ENCODE measurements at places on chromosomes 16 and 17.

- no peak overlapping the region for H3K4me3 ChIP-seq
- H3K27me3 ChIP-seq: no peaks in the 10 kb centered on the region
- DNase-seq: no peak
- H3K27ac ChIP-seq: no peak overlapping the region
- H3K4me1 ChIP-seq: no peaks in the 10 kb centered on the region
These were observed 21.6 kb upstream of the BRD7 start for GRCh38 chr16:50390371-50390771.

DNA sequence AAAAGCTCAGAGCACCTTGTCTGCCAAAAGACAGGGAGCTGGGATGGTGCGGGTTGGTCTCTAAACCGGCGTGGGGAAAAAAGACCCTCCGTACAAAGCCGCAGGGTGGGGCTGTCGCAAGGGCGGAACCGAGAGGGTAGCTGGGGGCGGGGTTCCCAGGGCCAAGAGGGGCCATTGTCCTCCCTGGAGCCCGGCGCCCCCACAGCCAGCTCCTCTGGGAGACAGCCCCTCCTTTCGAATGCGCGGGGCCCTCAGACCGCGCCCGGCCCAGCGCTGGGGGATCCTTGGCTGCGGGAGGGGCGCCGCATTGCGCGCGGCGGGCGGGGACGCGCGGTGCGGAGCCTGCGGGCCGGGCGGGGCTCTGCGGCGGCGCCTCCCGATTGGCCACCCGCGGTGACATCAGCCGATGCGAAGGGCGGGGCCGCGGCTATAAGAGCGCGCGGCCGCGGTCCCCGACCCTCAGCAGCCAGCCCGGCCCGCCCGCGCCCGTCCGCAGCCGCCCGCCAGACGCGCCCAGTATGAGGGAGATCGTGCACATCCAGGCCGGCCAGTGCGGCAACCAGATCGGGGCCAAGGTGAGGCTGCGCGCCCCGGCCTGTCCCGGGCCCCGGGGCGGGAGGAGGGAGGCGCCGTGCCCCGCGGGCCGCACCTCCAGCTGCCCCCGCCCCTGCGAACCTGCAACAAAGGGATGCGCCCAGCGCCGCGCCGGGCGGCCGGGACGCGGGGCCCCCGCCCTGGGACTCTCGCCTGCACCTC, at the start of gene TUBB3:
Gene TUBB3 (plus strand): TSS at position 459 of the 756 bp plus-strand sequence. CDS start 60 bp downstream, at position 519.
- H3K27me3 ChIP-seq: no peaks in the 10 kb centered on the region
- peak within 1 kb of the TSS; percentile 47 for H3K4me3 ChIP-seq
- H3K4me1 ChIP-seq: peaks cover 31% of the 10 kb centered on the region
- H3K36me3 ChIP-seq: no peaks in the 10 kb centered on the region
- DNase-seq: peak; percentile 77
- peak within 1 kb of the TSS; percentile 53 for H3K27ac ChIP-seq

DNA sequence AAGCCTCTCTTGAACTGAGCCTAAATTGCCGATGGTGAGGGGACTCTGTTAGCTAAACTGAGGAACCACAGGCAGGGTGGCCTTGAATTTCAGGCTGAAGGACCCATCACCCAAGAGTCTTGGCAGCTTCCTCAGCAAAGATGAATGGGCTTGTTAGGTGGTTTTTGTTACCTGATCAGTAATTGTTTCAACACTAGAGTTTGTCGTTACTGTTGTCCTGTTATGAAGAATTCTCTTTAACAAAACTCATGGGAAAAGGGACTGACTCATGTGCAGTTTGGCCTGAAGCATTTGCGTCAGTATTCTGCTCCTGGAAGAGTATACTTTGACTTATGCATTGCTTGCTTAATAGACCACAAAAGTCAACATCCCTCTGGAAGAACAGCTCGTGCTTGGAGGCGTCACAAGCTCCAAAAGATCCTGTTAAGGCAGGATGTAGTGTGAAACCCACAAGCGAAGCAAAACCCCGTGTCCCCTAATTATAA, 206.0 kb downstream of the IRX3 start:
- no peaks in the 10 kb centered on the region for H3K4me1 ChIP-seq
- H3K27me3 ChIP-seq: no peaks in the 10 kb centered on the region
- no peaks in the 10 kb centered on the region for H3K36me3 ChIP-seq
- no peak overlapping the region for H3K27ac ChIP-seq
- peak; percentile 25 for DNase-seq
- no peak overlapping the region for H3K4me3 ChIP-seq

- no peak overlapping the region for H3K4me3 ChIP-seq
- H3K4me1 ChIP-seq: no peaks in the 10 kb centered on the region
- DNase-seq: peak; percentile 67
- no peaks in the 10 kb centered on the region for H3K36me3 ChIP-seq
- no peaks in the 10 kb centered on the region for H3K27me3 ChIP-seq
These were observed 5.2 kb upstream of the CDH8 start for GRCh38 chr16:62041401-62041800.

DNA sequence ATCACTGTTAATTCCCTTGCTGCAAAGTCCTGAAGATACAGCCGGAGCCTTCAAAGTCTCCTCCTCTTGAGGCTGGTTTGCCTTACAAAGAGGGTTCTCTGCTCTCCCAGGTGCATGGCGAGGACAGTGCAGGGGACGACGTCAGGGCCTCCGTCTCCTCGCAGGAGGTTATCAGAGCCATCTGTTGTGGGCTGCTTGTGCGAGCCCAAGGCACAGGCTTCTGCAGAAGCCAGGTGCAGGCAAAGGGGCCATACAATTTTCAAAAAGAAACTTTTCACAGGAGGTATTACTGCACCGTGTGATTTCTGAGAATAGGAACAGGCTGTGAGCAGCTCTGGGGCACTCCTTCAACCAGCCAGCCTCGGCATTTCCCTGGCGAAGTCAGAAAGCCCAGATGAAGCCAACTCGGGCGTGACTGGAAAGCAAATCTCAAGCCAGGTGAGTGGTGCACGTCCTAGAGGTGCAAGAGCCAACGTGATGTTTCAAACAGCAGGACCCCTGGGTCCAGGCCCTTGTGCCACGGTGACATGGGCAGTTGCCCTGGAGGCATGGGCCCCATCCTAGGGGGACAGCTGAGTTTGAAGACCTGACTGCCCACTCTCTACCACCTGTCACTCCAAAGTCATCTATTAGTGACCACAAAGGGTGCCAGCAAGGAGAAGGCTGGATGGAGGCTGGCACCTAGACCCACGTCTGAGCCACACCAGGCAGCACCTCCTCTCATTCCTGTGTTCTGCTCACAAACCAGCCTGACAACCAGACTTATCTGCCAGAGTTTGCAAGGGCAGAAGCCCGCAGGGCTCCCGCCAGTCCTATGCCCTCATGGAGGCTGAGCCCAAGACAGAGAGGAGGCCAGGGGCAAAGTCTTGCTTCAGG, 68.6 kb downstream of the SMPD3 start:
- no peaks in the 10 kb centered on the region for H3K36me3 ChIP-seq
- H3K27ac ChIP-seq: no peak overlapping the region
- DNase-seq: no peak
- peaks cover 15% of the 10 kb centered on the region for H3K4me1 ChIP-seq
- H3K27me3 ChIP-seq: no peaks in the 10 kb centered on the region

- H3K4me3 ChIP-seq: no peak overlapping the region
- H3K27ac ChIP-seq: no peak overlapping the region
- DNase-seq: no peak
- no peaks in the 10 kb centered on the region for H3K4me1 ChIP-seq
These were observed 144.2 kb upstream of the RPH3AL start for GRCh38 chr17:496761-497160.

GRCh38 chr17:71937914-71938313, 182.9 kb upstream of the SOX9 start:
- H3K4me3 ChIP-seq: no peak overlapping the region
- H3K36me3 ChIP-seq: no peaks in the 10 kb centered on the region
- no peak for DNase-seq
- no peaks in the 10 kb centered on the region for H3K27me3 ChIP-seq

DNA sequence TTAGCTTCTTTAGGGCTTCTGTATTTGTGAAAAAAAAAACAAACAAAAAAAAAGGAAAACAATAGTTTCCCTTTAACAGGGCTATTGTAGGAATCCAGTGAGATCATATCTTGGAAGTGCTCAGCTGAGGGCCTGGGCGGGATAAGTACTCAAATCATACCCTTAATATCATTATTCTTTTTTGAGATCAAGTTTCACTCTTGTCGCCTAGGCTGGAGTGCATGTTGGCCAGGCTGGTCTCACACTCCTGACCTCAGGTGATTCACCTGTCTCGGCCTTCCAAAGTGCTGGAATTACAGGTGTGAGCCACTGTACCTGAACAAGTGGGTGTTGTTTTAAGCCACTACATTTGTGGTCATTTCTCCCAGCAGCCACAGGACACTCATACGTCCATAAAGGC, 87.0 kb downstream of the CDH13 start:
- H3K27me3 ChIP-seq: no peaks in the 10 kb centered on the region
- H3K4me3 ChIP-seq: no peak overlapping the region
- no peaks in the 10 kb centered on the region for H3K36me3 ChIP-seq

DNA sequence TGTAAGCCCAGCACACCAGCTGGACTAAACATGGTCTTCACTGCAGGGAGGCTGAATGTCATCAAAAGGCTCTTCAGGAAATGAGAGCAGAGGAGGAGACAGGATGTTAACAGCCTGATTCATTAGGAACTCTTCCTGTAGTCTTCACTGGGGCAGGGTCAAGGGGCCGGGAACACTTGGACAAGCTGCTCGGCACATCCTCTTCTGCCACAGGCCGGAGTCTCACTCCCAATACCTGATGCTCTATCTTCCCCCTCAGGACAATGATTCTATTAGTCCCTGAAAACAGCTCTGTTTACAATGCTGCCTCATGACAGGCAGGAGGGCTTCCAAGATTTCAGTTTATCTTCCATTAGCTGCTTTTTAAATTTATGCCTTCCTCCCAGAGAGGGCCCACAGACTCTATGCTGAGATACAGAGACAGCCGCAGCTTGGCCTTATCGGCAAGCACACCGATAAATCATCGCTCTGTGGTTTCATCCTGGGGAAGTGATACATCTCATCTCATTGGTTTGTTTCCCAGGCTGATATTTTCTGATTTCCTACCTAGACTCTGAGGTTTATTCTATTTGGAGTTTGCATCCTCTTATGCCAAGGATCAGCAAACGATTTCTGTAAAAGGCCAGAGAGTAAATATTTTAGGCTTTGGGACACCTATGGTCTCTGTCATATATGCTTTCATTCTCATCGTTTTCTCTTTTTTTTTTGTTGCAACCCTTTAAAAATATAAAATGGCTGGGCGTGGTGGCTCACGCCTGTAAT, 214.0 kb upstream of the ASIC2 start:
- H3K27ac ChIP-seq: no peak overlapping the region
- no peaks in the 10 kb centered on the region for H3K27me3 ChIP-seq
- DNase-seq: no peak
- H3K4me3 ChIP-seq: no peak overlapping the region
- H3K4me1 ChIP-seq: no peaks in the 10 kb centered on the region

DNA sequence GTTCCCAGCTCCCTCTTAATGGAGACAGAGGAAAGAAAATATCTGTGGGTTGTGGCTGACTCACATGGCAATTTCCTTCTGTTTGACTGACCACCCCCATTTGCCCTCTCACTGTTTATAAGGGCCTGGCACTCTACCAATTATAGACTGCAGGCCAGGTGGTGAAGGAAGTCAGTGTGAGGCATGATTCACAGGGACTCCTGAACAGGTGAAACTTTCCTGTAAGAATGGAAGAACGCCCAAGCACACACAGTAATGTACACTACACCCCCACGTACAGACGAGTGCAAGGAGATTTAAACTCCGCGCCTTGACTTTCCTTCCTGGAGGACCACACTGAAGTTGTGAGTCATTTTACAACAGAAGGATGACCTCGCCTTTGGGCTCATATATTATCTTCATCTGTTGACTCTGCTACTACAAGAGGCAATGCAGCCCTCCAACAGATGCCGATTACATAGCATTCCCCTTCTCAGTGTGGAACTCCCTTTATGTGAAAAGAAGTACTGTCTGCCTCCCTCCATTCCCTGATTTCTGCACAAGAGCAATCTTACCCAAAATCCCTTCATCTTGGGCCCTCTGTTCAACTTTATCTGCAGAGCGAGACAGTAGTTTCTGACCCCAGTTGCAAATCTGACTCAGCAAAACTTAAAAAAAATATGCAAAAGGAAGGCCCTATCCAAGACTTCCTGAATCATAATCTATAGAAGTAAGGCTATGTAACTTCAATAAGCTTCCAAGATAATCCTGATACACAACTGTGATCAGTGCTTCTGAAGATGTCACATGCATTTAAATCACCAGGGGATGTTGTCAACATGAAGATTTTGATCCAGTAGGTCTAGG, 163.6 kb downstream of the SHISA6 start:
- no peak overlapping the region for H3K4me3 ChIP-seq
- no peak for DNase-seq
- no peaks in the 10 kb centered on the region for H3K36me3 ChIP-seq
- no peaks in the 10 kb centered on the region for H3K4me1 ChIP-seq
- no peaks in the 10 kb centered on the region for H3K27me3 ChIP-seq

DNA sequence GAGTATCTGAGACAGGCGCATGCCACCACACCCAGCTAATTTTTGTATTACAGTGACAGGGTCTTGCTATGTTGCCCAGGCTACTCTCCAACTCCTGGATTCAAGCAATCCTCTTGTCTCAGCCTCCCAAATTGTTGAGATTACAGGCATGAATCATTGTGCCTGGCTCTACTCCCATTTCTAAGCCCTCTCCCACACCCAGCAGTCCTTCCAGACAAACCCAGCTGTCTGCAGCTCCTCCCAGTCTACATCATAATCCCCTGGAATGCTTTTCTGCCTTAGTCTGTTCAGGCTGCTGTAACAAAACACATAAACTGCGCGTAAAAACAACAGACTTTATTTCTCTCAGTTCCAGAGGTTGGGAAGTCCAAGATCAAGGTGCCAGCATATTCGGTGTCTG, 144.5 kb downstream of the GRIN2A start:
- no peaks in the 10 kb centered on the region for H3K27me3 ChIP-seq
- no peak for DNase-seq
- no peak overlapping the region for H3K4me3 ChIP-seq
- no peak overlapping the region for H3K27ac ChIP-seq

DNA sequence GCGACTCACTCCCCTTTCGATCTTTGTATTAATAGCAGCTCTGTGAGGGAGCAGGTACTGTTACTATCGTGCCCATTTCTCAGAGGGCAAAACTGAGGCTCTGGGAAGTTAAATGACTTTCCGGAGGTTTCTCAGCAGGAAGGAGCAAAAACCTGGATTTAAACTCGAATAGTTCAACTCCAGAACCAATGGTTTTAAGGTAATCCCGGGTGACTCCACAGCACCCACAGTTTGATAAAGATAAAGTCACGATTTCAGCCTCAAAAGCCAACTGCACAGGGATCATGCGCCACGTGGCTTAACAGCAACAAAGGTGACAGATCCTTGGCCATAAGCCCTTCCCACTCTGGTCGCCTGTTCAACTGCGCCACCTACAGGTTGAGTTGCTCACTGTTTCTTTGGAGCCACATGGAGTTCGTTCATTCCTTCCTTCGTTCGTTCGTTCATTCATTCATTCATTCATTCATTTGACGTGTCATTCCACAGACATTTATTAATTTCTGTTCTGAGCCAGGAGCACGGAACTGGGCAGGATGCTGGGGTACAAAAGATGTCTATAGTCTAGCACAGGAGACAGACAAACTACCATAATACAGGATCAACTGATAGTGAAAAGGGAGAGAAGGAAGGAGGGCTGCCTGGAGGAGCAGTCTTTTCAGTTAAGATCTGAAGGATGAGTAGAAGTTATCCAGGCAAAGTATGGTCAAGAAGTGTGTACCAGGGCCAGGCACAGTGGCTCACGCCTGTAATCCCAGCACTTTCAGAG, 134.8 kb downstream of the HS3ST2 start:
- no peaks in the 10 kb centered on the region for H3K27me3 ChIP-seq
- H3K27ac ChIP-seq: no peak overlapping the region
- no peak overlapping the region for H3K4me3 ChIP-seq
